Activated T-helper 1 cell treated with anti-CD3 and anti-CD28 coated beads, Interleukin-2, amount 50 U/mL, for 16 hours (primary cell): ENCODE measurements at places on chromosomes 2 and 18.

DNA sequence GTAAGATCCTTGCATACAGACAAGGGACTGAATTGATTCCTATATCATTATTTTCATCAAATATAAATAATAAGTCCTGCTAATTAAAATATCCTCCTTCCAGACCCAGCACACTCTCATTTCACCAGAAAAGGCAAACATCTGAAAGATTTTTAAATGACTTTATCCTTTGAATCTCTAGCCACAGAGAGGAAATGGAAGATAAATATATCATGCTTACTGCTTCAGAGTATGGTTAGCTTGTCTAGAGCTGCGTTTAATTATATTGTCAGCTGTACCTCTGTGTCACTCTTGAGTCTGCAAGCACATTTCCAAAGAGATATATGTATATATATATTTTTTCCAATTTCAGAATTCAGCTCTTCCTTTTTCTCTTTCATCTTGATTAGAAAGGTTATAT, 232.7 kb downstream of the TRIB2 start:
- no peak for DNase-seq

GRCh38 chr2:149595056-149595963, 7.7 kb upstream of the MMADHC start:
- no peak for DNase-seq

DNA sequence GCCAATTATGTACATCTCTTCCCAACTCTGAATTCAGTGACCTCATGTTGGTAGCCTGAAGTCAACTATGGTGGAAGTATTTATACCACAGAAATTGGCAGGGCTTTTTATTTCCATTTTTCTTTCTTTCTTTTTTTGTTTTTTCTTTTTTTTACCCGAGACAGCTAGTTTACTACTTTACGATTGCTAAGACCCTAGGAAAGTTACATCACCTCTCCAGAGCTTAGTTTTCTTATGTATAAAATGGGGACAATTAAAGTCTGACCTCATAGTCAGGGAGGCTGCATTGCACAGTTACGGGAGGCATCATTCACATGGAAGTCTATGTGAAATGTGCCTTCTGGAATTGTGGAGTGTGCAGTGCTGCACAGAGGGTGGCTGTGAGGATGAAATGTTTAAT, 194.3 kb downstream of the MTX2 start:
- no peak for DNase-seq

GRCh38 chr2:42602218-42602875, 33.9 kb downstream of the MTA3 start:
- no peak for DNase-seq

DNA sequence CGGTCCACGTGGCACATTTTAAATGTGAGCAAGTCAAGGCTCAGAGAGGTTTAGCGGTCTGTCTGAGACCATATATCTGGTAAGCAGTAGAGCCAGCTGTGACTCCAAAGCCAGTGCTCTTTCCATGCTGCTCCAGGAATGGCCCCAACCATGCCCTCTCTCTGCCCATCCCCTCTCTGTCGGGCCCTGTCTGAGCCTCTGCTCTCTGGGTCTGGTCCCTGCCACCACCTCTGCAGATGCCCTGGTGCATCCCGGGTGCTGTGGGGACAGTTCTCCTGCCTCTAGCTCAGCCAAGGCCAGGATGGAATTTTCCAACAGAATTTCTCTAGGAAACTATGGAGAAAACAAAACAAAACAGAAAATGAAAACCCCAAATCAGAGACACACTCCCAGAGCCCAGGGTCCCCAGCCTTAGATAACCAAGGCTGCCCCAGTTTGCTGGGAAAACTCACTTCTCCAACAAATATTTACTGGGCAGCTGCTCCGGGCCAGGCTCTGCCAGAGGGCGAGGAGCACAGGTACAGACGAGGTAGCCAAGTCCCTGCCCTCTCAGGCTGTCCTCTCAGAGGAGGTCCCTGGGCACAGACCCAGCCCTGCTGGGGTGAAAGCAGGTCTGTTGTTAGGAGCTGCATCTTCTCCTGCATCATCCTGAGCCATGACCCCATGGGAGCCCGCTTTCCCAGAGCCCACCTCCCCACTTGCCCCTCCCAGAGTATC, 9.2 kb downstream of the ADRA2B start:
- no peak for DNase-seq

GRCh38 chr2:75102011-75102410, 97.3 kb downstream of the TACR1 start:
- no peak for DNase-seq

DNA sequence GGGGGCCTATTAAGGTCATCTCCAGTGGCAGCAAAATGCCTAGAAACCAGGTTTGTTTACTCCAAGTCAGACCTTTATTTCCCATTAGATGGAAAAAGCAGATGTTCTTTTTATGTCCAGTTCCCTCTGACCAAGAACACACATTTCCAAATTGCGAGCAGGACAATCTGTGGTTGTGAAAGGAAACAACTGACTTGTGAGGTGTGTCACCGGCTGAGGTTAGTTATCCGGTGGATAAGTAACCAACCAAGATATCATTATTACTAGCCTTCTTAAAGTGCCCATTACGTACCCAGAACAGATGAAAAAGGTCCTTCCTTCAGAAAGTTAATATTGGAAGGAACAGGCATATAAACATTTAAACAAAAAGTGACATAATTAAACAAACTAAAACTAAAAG, 112.9 kb downstream of the THADA start:
- DNase-seq, result no peak

DNA sequence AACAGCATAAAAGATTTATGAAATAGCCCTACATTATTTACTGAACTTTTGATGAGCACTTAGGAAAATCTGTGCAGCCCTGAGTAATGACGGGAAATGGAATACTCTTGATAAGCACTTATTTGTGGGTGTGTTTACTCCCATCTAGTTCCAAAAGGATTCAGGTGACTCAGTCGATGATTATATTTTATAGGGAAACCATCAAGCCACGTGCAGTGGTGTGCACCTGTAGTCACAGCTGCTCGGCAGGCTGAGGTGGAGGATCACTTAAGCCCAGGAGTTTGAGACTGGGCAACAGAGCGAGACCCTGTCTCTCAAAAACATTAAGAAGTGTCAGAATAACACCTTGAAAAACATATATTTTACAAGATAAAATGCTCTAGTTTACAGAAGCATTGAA, 91.9 kb downstream of the CABYR start:
- DNase-seq, result no peak

GRCh38 chr2:237060534-237061312, 25.0 kb upstream of the COPS8 start:
- no peak for DNase-seq

DNA sequence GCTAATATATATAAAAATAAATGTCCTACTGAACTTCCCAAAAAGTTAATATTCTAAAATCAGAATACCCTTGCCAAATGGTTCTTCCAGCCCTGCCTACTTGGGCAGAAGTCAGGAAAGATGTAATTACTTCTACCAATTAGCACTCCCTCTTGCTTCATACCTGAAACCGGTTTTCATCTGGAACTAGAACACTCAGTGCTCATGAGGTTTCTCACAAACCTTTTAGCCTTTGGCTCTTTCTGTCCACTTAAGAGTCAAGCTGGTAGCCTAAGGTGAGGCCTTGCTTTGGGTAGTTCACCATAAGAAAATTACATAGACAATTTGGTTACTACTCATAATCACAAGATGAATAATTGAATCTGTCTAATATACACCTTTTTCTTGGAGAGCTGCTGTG, 4.1 kb downstream of the DSG3 start:
- DNase-seq, result no peak

DNA sequence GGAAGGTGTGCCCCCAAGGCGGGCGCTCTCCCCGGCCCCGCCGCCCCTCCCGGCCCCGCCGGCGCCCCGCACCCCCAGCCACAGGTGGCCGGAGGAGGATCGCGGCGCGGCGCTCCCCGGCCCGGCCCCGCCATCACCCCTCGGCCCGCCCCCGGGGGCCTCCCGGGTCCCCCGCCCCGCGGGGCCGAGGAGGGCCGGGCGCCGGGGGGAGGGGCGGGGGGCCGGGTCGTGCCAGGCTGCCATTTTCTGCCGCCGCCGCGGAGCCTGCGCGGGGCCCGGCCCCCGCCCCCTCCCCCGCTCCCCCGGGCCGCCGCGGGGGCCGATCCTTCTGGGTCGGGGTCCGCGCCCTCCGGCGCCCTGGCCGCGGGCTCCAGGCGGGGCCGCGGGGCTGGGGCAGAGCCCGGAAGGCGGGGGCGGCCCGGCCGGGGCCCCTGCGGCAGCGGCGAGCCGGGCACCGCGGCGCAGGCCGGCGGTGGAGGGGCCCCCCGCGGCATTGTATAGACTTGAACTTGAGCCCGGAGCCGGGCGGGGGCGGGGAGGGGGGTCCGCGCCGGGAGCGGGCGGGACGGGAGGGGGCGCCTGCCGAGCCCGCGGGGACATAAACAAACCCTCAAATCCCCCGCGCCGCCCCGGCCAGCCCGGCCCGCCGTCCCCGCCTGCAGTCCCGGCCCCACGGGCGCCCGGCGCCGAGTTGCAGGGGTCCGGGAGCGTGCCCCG, 556 bp downstream of the DNMT3A start:
- no peak for DNase-seq

DNA sequence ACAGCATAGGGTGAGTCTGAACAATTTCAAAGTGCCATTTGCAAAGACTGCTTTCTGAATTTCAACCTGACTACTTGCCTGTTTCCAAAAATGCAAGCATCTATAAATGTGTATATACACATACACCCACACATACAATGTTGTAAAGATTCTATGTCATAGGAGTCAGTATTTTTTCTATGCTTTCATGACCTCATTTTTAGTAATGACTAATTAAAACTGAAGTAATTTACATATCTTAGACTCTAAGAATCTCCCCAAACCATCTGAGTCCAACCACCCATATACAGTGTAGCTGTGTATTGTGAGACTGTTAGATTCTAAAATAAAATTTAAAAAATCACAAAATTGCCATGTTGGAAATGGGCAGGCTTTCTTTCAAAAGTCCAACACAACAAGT, 162.0 kb upstream of the STK17B start:
- DNase-seq, result no peak

GRCh38 chr2:88538362-88538917, 85.9 kb upstream of the FOXI3 start:
- no peak for DNase-seq

DNA sequence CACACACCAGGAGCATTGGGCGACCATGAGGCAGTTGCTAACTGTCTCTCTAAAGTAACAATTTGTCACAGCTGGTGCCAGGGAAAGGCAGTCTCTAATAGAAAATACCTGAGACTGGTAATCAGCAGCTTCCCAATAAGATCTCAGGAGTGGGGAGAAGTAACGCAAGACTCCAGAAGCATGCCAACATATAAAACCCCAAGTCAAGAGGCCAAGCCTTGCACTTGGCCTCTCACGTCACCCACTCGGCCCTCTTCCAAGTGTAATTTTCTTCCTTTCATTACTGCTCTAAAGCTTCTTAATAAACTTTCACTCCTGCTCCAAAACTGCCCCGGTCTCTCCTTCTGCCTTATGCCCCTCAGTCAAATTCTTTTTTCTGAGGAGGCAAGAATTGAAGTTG, 455.6 kb upstream of the ACVR2A start:
- no peak for DNase-seq

GRCh38 chr18:35376393-35376741, 770 bp downstream of the ZNF396 start:
- DNase-seq, result no peak

DNA sequence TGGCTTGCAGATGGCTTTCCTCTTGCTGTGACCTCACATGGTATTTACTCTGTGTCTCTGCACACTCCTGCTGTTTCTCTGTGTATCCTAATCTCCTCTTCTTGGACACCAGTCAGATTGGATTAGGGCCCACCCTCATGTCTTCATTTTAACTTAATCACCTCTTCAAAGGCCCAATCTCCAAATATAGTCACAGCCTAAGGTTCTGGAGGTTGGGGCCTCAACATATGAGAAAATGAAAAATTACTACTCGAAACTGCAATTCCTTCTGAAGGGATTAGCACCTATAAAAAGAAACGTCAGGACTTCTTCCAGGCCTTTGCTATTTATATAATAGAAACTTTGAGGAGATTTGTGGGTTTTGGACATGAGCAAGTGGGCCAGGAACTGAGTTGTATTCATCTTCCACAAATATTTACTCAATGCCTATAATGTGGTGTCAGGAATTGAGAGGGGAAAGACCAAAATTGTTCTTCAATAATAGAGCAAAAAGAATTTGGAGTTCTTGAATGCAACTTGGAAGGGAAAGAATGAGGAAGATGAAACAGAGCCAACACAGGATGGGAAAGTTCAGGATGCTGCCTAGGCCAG, 270.0 kb upstream of the FN1 start:
- no peak for DNase-seq

DNA sequence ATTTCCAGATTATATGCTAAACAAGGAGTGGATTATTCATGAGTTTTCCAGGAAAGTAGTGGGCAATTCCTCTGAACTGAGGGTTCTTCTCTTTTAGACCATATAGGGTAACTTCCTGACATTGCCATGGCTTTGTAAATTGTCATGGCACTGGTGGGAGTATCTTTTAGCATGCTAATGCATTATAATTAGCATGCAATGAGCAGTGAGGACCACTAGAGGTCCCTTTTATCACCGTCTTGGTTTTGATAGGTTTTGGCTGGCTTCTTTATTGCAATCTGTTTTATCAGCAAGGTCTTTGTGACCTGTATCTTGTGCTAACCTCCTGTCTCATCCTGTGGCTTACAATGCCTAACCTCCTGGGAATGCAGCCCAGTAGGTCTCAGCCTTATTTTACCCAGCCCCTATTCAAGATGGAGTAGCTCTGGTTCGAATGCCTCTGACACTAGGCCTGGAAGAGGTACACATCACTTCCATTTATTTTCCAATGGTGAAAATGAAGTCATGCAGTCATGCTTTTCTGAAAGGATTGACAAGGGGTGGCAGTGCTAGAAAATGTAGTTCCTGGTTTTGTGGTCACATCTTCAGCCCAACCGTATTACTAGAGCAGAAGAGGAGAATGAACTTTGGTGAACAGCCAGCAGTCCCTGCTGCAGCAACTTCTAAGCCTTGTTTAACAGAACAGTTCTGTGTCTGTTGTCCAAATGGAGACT, 26.6 kb upstream of the ITGA4 start:
- no peak for DNase-seq

DNA sequence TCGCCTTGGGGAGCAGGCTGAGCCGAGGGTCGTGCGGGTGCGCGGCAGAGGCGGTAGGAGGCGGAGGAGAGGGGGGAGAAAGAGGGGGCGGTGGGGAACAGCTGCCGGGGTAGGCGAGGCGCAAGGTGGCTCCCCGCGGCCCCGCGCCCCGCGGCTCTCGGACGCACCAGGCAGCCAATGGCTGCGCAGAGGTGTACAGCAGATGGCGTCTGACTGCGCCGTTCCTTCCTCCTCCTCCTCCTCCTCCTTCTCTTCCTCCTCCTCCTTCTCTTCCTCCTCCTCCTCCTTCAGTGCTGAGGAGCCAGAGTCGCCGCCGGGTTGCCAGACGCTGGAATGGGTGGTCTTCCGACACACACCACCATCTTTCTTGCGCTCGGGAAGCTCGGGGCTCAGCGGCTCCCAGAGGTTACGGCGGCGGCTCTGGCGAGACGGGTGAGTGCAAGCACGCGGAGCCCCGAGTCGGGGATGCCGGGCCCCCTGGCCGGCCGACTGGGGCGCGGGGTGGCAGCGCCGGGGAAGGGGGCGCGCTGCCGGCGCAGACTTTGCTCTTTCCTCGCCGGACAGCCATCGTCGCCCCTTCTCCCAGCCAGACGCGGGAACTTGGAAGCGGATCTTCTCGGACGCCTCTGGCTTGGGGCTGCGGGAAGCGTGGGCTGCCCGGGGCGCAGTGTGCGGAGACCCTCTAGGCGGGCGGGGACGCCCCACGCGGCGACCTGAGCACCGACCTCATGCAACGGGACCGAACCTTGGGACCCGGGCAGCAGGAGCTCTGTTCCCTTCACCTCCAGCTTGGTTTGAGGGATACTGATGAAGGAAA, at the start of gene THSD7B:
TSS of gene THSD7B (plus strand) at position 290 of the 817 bp plus-strand sequence. CDS start 116,634 bp downstream, outside the sequence.
- no peak for DNase-seq

- no peak for DNase-seq
These were observed 248.9 kb upstream of the CWC22 start for GRCh38 chr2:180255981-180256380.

GRCh38 chr2:27171351-27171848, 22.6 kb downstream of the TCF23 start:
- DNase-seq, result no peak
